ENCODE measurements at places on chromosomes 3 and 15.

DNA sequence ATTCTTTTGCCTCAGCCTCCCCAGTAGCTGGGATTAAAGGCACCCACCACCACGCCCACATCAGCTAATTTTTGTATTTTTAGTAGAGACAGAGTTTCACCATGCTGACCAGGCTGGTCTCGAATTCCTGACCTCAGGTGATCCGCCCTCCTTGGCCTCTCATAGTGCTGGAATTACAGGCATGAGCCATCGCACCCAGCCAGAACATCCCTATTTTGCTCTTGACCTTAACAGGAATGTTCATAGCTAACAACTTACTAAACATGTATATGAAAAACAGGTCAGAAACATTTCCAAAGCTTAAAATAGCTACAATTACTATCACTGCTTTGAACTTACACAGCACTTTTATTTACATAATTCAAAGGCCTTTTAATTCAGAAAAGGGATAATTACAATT is 33.7 kb downstream of the UQCC5 start:
- no peak for DNase-seq

GRCh38 chr3:185152410-185153170 is at the start of gene C3orf70:
TSS of gene C3orf70 (minus strand) at chr3:185153060. CDS start at chr3:185152823, 237 bp downstream.
- no peak for DNase-seq

GRCh38 chr15:35102186-35102585 is 17.1 kb upstream of the NANOGP8 start:
- no peak for DNase-seq

- DNase-seq: no peak
These were observed 8.7 kb downstream of the DAZL start for GRCh38 chr3:16596352-16597032.

- DNase-seq: no peak
These were observed 44.1 kb upstream of the VILL start for GRCh38 chr3:37946531-37946889.

DNA sequence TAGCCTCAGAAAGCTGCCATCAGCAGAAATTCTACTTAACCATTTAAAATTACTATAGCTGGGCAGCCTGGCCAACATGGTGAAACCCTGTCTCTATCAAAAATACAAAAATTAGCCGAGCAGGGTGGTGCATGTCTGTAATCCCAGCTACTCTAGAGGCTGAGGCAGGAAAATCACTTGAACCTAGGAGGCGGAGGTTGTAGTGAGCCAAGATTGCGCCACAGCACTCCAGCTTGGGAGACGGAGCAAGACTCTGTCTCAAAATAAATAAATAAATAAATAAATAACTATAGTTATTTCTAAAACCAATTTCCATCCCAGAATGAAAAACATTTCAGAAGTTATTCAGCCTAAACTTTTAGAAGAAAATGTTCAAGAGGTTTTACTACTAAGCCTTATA is 25.1 kb downstream of the LRRFIP2 start:
- no peak for DNase-seq

DNA sequence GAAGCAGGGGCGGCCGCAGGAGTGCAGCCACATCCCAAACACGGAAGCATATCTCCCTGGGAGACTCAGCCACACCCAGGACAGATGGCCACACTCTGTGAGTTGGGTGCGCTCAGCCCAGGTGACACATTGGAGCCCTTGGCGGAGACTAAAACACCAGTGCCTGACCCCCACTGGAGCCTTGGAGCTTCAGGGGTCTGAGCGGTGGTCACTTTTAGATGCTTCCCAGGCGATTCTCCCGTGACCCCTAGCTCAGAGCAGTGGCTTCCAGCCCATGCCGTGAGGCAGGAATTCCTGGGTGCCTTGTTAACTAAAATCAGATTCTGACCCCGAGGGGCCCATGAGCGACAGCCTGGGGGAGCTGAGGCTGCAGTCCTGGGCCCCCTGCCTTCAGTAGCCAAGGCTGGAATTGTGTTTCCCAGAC is 54.5 kb downstream of the PLXNA1 start:
- DNase-seq: no peak

DNA sequence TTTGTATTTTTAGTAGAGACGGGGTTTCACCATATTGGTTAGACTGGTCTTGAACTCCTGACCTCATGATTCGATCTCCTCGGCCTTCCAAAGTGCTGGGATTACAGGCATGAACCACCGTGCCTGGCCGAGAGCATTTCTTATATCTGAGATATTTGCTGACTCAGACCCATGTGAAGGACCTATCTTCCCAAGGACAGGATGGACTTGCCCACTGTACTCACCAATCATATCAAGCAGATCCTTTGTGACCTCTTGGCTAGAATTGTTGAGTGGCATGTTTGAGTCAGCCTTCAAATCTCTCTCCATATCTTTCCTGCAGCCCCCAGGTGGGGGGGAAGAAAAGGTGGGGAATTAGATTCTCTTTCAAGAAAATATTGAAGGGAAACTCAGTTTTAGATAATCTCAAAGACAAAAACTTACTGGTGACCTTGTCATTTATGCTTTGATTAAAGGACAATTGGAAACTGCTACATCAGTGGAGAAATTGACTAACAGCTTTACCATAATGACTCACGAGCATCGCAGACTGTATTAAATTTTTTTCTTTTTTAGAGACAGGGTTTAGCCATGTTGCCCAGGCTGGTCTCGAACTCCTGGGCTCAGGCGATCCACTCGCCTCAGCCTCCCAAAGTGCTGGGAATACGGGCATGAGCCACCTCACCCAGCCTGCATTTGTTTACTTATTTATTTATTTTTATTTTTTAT is 3.1 kb downstream of the C3orf62 start:
- DNase-seq: no peak

GRCh38 chr3:11635680-11636393 is 7.9 kb downstream of the VGLL4 start:
- no peak for DNase-seq

GRCh38 chr3:94070341-94070911 is 7.6 kb downstream of the NSUN3 start:
- DNase-seq: no peak

GRCh38 chr3:158508481-158508880 is 62.5 kb upstream of the MLF1 start:
- DNase-seq: no peak

DNA sequence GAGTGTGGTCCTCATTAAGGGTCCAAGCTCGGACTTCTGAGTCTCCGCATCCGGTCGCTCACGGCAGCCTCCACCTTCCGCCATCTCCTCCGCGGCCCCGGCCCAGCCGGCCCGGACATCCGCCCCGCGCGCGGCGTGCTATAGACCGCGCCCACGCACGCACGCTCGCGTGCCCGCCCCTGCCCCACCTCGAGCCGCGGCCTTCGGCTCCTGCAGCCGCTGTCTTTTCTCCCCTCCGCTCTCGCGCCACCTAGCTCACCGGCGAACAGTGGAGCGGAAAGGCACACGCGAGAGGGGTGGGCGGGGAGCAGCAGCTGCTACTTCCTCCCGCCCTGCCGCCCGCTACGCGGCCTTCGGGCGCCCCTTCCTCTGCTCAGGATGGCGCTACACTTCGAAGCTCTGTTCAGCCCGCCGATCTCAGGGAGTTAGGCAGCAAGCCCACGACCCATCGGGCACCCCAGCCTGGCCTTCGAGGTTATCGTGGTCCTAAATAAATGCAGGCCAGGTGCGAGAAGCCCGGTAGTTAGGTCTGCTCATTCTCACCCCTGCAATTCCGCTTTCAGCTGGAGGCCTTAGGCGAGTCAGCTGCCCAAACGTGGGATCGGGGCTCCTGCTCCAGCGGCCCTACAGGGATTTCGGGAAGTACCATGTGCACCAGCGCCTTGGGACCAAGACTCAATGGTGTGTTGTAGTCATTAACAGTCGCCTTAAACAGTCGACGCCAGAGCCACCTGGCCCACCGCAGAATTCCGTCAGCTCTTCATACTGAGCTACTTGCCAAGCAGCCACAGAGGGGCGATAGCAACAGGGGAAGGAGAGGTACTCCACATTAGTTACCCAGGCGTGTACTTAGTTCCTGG is at the start of gene USP4:
Gene USP4 (minus strand): TSS at position 113 of the 860 bp plus-strand sequence. CDS start 29 bp downstream, at position 84.
- peak; percentile 75 for DNase-seq

DNA sequence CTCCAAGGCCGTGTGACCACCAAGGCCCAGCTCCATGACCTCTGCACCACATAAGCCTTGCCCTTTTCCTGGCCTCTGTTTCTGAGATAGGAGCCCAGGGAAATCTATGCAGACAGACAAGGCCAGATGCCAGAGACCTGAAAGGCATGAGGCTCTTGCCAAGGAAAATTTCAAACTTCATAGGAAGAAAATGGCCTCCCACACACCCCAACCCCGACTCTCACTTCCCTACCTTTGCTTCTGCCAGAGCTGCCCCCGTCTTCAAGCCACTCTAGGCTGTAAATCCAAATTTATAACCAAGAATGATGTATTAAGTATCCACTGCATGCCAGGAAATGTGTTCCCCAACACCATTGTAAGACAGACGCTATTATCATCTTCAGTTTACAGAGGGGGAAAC is 65.5 kb upstream of the HRH1 start:
- DNase-seq: no peak

GRCh38 chr3:180548050-180548449 is 53.9 kb upstream of the TTC14 start:
- no peak for DNase-seq

GRCh38 chr3:57805674-57806073 is 49.6 kb downstream of the SLMAP start:
- DNase-seq: no peak

GRCh38 chr3:11282250-11283138 is 10.3 kb downstream of the ATG7 start:
- DNase-seq: no peak

- no peak for DNase-seq
These were observed 17.0 kb downstream of the MAGI1 start for GRCh38 chr3:66021731-66022131.

DNA sequence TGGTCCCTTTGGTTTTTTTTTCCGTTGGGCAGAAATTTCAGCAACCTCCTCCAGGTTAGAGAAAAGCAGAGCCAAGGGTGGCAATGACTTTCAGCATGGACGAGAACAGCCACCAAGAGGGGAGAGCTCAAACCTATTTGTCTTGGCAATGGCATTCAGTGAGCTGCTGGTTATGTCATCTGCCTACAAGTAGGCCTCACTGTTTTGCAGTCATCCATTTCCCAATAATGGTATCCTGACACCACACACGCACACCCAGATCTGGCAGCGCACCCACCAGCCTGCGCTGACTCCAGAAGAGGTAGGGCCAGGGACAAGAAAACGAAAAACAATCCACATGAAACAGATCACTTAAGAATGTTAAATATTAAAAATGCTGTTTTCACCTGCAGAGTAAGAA is 92.3 kb downstream of the MAGI1 start:
- no peak for DNase-seq

DNA sequence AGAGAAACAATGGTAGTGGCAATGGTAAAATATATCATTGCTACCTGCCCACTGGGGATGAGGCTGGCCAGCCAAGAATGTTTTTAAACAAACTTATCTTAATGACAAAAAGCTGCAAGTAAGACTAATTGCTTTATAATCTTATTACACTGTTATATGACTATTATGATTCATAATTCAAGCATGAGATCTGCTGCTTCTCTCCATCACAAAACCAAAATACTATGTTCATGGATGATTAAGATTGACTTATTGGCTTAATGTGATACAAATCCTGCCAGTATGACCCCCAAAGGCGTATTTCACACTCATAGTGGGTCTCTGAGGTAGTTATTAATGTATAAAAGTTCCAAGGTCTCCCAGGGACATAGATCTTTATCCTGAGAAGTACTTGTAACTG is 52.6 kb downstream of the FBN1 start:
- no peak for DNase-seq

- DNase-seq: no peak
These were observed 102.7 kb downstream of the CDIN1 start for GRCh38 chr15:36682101-36682500.

- no peak for DNase-seq
These were observed 139.3 kb upstream of the SOX2 start for GRCh38 chr3:181572432-181572831.

DNA sequence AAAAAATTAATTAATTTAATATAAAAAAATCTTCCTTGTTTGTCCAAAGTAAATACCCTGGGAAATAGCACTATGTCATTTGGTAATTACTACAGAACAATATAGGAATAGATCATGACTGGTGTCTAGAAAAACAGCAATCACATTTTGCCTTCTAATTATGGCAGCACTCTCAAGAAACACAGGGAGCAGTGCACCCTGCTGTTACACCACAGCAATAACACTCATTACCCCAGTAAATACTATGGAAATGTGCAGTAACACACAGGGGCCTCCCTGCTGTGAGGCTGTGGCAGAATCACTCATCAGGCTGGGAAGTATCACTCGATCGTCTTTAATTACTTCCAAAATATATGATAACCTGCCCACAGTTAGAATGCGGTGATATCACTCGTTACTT is 646.0 kb downstream of the TUSC7 start:
- DNase-seq: no peak

DNA sequence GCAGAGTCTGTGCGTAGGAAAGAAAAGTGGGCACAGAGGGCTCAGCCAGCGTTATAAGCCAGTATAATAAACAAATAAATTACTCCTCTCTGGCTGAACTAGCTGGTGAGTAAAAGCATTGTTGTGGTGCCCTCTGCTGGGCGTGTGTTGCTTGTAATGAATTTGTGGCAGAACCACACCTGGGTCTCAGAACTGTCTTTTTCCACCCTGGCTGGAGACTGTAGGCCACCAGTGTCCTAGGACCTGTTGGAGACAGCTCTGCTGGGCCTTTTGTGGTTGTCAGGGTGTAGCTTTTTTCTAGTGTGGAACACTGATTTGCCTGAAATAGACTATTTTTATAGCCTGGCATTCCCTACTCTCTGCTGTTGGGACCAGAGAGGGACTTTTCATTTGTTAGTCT is 130.5 kb upstream of the EIF1B start:
- peak; percentile 35 for DNase-seq

DNA sequence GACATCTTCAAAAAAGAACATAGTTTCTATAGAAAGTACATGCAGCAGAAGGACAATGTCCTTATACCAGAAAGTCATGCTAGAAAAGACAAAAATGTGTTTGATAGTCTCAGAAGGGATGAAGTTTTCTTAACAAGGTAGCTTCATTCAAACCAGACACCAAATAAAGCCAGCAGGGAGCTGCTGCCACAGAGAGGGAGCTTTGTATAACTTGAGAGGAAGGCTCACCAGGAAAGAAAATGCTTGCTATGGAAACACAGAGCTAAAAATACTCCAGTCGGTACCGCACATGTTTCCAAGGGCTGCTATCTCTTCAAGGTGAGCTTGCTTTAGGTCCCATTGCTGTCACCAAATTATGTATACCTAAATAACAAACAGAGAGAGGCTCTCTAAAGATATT is 1074.8 kb upstream of the ALCAM start:
- DNase-seq: no peak

GRCh38 chr3:8455526-8456411 is 45.9 kb upstream of the LMCD1 start:
- DNase-seq: no peak

DNA sequence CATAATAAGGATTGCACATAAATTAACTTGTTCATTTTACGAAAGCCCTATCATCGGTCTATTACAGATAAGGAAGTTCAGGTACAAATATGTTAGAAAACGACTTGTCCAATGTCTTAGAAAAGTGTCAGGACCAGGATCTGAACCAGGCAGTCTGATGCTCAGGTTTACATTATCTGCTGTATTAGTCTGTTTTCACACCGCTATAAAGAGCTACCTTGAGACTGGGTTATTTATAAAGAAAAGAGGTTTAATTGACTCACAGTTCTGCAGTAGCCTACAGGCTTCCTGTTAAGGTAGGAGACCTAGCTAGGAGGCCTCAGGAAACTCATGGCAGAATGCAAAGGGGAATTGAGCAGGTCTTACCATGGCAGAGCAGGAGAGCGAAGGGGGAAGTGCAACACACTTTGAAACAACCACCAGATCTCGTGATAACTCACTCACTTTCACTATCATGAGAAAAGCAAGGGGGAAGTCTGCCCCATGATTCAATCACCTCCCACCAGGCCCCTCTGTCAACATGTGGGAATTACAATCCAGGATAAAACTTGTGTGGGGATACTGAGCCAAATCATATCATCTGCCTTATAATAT is 45.8 kb upstream of the GOLIM4 start:
- no peak for DNase-seq

All from stimulated activated CD8-positive, alpha-beta memory T cell treated with anti-CD3 and anti-CD28 coated beads, Interleukin-7, amount 100 ng/mL, for 24 hours (primary cell).